ENCODE measurements at places on chromosomes 6 and 20.

DNA sequence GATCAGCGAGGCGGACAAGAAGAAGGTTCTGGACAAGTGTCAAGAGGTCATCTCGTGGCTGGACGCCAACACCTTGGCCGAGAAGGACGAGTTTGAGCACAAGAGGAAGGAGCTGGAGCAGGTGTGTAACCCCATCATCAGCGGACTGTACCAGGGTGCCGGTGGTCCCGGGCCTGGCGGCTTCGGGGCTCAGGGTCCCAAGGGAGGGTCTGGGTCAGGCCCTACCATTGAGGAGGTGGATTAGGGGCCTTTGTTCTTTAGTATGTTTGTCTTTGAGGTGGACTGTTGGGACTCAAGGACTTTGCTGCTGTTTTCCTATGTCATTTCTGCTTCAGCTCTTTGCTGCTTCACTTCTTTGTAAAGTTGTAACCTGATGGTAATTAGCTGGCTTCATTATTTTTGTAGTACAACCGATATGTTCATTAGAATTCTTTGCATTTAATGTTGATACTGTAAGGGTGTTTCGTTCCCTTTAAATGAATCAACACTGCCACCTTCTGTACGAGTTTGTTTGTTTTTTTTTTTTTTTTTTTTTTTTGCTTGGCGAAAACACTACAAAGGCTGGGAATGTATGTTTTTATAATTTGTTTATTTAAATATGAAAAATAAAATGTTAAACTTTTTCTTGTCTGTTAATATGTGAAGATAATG lies 2.2 kb downstream of the HSPA1B start:
- DNase-seq = no peak

GRCh38 chr6:28336284-28337120 lies 554 bp upstream of the ZSCAN31 start:
- DNase-seq = peak; percentile 24

DNA sequence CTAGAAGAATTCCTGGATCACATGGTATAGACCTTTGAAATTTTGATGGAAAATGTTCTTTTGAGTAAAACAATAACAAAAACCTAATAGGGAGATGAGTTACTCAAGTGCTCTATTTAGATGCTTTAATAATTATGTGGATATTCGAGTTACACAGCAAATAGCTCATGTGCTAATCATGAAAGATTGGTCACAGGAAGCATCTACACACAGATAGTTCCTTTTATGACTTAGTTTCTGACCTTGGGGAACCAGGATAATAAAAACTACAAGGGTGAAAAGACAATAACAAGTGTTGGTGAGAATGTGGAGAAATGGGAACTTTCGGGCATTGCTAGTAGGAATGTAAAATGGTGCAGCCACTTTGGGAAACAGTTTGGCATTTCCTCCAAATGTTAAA lies 19.7 kb downstream of the UBE2V1 start:
- DNase-seq = no peak

- peak; percentile 24 for DNase-seq
Observed at GRCh38 chr6:28982476-28983266, 22.4 kb downstream of the ZNF311 start.

DNA sequence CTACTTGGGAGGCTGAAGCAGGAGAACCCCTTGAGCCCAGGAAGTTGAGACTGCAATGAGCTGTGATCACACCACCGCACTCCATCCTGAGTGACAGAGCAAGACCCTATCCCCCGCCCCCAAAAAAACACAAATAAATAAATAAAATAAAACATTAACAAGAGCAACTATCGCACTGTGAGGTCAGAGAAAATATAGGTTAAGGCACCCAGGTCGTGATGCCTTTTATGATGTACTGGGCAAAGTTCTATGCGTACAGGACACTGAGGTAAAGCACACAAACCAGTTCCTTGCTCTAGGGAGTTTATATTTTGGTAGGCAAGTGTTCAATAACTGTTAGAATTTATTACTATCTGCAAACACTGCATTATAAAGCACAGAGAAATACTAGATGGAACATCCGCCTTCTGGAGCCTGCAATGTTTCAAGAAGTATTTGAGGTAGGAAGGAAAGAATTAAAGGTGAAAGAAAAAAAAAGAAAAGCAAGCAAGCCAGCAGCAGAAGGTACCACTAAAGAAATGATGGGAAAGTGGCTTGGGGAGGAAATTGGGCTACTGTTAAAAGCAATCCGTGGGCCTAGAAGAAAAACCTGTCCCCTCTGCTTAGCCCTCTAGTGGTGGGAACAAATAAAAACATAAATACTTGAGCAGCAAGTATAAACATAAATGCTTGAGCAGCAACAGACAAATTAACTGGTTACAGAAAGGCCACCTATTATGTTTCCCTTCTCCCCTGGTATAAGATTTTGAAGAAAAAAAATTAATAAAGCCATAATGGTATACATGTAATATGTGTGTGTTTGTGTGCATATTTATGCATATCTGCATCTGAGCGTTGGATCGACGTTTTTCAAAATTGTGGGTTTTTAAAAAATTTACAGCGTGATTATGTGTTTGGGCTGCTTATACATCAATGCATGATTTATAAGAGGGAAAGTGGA lies 128.0 kb downstream of the PHACTR1 start:
- no peak for DNase-seq

GRCh38 chr6:122399348-122400120 lies at the start of gene HSF2:
Gene HSF2, plus strand, starts transcription at chr6:122399652. Its CDS starts 86 bp downstream, at chr6:122399738.
- DNase-seq = peak; percentile 96

GRCh38 chr20:3751675-3752385 lies 15.7 kb downstream of the ADISSP start:
- peak; percentile 65 for DNase-seq

DNA sequence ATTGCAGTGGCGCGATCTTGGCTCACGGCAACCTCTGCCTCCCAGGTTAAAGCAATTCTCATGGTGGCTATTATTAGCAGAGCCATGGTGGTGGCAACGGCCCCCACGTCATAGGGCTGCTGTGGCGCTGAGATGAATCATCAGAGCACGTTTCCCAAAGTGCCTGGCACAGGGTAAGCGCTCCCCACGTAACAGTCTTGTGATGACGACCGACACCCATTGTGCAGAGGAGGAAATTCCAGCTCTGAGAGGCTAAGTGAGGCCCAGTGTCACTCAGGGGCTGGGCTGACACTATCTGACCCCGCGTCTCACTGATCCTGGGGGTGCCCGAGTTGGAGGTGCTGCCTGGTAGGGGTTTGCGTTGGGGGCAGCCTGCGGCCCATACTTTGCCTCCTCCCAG lies 16.2 kb downstream of the SUN5 start:
- DNase-seq = no peak

DNA sequence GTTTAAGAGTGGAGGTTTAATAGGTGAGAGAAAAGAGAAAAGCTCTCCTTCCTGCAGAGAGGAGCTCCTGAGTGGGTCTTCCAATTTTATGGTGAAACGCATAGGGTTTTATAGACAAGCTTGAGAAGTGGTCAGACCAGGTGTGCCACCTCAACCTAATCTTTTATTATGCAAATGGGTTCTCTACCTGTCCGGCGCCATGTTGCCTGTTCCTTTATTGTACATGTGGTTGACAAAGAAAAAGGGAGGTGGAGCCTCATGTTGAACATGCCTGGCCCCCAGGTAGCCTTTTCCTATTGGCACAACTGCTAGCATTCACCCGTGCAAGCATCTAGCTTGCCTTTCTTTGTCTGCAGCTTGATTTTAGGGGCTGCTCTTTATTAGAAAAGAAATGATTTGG lies 115.9 kb upstream of the F13A1 start:
- no peak for DNase-seq

- no peak for DNase-seq
Observed at GRCh38 chr6:109979033-109979921, 1.2 kb downstream of the GPR6 start.

DNA sequence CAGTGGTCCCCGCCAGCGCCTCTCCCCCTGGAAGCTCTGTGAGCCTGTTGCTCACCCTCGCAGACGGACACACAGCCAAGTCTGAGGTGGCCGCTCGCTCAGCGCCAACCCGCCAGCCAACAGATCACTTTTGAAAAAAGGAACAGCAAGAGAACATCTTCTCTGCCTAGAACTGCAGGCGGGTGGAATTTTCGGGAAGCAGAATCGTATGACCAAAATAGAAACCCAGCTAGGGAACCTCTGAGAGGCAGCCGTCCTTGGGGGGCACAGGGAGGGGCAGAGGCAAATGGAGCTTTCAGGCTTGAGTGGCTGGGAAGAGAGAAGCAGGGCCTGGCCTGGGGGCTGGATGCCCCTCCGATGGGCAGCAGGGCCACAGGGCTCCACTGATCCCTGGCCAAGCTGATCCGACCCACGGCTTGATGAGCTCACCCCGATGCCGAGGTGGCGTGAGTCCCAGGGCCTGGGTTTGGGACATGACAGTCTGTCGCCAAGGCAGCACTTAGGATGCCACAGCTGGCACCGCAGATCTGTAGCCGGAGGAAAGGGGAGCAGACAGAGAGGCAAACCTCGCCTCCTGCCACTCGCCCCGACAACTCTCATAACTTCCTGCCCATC lies 9.8 kb downstream of the NFATC2 start:
- DNase-seq = no peak

DNA sequence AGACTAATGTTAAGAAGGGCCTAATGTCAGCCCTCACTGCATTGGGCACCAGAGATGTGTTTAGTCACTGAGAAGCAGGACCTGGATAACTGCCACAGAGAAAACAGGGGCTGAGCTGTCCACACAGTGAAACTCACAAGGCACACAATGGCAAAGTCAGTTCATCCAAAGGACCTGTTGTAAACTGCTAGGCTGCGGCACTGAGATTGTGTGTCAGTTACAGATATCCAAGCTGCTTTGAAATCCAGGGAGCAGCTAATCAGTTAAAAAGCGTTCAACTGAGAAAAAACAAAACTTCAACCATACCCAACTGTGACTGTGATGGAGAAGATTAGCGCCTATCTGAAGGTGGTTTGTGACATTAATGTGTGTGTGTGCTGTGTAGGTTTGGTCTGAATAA lies 27.8 kb upstream of the TMEM14A start:
- DNase-seq = no peak

GRCh38 chr20:3863317-3863716 lies 16.7 kb downstream of the MAVS start:
- no peak for DNase-seq
